ENCODE measurements at places on chromosomes 3 and 15. TPM values are rescaled to one million over a fixed set of nuclear protein-coding genes. Genes with fewer than 3 reads are reported as not detected.

BRPF1 gene
- total RNA-seq, result 19.2 TPM

CPN2 gene
- total RNA-seq, result not detected

ACTC1 gene
- 0.21 TPM for total RNA-seq

CRABP1 gene
- total RNA-seq, result 2.2 TPM

ZMYND10 gene
- 1.0 TPM for total RNA-seq

CFAP91 gene
- 0.32 TPM for total RNA-seq

PDZRN3 gene
- not detected for total RNA-seq

DOCK3 gene
- total RNA-seq, result 0.28 TPM

CCR8 gene
- not detected for total RNA-seq

GNAT1 gene
- 0.48 TPM for total RNA-seq

C2CD4A gene
- 0.14 TPM for total RNA-seq

CHST13 gene
- 0.61 TPM for total RNA-seq

B4GALT4 gene
- total RNA-seq, result 106 TPM

STAC gene
- total RNA-seq, result 2.1 TPM

NFKBIZ gene
- total RNA-seq, result 7.2 TPM

TMOD2 gene
- 1.4 TPM for total RNA-seq

A4GNT gene
- total RNA-seq, result not detected

CD276 gene
- 61.9 TPM for total RNA-seq

MRPL3 gene
- 103 TPM for total RNA-seq

SLC12A8 gene
- total RNA-seq, result 1.8 TPM

HACD3 gene
- 141 TPM for total RNA-seq

C3orf85 gene
- total RNA-seq, result not detected

KCNAB1 gene
- total RNA-seq, result not detected

DAZL gene
- total RNA-seq, result not detected

CRYGS gene
- total RNA-seq, result 0.96 TPM

CACNA1D gene
- total RNA-seq, result 1.0 TPM

KLF15 gene
- total RNA-seq, result 1.0 TPM

PRSS50 gene
- total RNA-seq, result not detected

LTK gene
- 0.06 TPM for total RNA-seq

GABRR3 gene
- total RNA-seq, result not detected

SLC22A14 gene
- total RNA-seq, result 0.12 TPM

HEMK1 gene
- total RNA-seq, result 6.2 TPM

SERINC4 gene
- 0.15 TPM for total RNA-seq

PCNP gene
- total RNA-seq, result 109 TPM

ANKRD28 gene
- total RNA-seq, result 75.8 TPM

GRAMD2A gene
- 0.22 TPM for total RNA-seq

RBP2 gene
- total RNA-seq, result not detected

HYAL1 gene
- total RNA-seq, result 0.69 TPM

ADGRG7 gene
- not detected for total RNA-seq

GABRG3 gene
- total RNA-seq, result 0.49 TPM

ACKR2 gene
- total RNA-seq, result 0.10 TPM

PRR23A gene
- not detected for total RNA-seq

MEGF11 gene
- total RNA-seq, result 0.47 TPM

SI gene
- not detected for total RNA-seq

CD96 gene
- not detected for total RNA-seq

CASR gene
- total RNA-seq, result not detected

ALS2CL gene
- 7.5 TPM for total RNA-seq

CORO2B gene
- total RNA-seq, result 2.9 TPM

SYNPR gene
- total RNA-seq, result not detected

ZBBX gene
- not detected for total RNA-seq
